Activated CD8-positive, alpha-beta T cell treated with anti-CD3 and anti-CD28 coated beads, Interleukin-2, amount 10 ng/mL, durations not matched to agents 7 days and 5 days (primary cell): ENCODE measurements at places on chromosomes 1 and 21.

DNA sequence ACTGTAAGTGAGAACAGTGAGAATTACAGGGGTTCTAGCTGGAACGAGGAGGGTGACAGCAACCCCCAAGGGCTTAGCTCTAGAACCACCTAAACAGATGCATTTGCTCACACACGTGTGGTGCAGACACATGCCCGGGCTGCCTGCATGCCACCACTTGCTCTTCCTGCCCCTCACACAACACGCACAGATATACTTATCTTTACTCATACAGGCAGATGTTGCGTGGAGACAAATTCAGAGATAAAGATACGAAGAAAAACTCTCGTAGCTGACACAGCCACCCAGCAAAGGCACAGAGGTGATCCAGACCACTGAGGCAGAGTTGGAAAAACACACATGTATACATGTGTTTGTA is 13.5 kb downstream of the VANGL1 start:
- no peak for DNase-seq

- DNase-seq = no peak
Measured at GRCh38 chr1:170196490-170197236, 50.9 kb downstream of the NTMT2 start.

GRCh38 chr21:41606706-41607105 is 98.7 kb upstream of the TMPRSS2 start:
- no peak for DNase-seq

DNA sequence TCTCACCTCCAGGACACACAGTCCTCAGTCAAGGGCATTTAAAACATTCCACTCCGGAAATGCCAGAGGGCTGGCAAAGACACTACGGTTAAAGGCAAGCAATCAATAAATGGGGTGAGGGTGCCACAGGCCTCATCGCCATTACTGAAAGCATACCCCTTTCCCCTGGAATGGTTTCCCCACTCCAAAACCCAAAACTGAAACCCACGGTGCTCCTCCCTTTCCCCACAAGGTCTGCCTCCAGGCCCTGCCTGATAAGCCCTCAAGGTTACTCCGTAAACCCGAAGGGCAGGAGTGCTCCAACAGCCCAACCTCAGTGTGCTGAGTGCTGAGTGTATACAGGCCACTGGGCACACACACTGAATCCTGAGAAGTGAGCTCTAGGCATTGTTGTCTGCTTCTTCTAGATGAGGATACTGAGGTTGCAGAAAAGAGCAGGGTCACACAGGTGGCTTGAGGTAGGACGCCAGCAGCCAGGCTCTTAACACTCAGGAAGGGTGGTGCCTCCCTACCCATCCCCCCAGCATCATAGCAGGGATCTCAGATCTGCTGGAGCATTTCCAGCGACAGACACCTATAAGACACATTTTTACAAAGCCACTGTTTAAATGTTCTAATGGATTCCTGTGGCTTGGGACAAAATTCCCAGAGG is 29.0 kb downstream of the SSBP3 start:
- no peak for DNase-seq

GRCh38 chr1:213987422-213987926 is 299 bp upstream of the PROX1 start:
- no peak for DNase-seq
